Ascending aorta (tissue), 2 donors: ENCODE measurements at places on chromosomes 7 and 10.

- peaks cover 19% of the 10 kb centered on the region for H3K4me1 ChIP-seq
- no peaks in the 10 kb centered on the region for H3K27me3 ChIP-seq
- H3K4me3 ChIP-seq, result no peak overlapping the region
- peak; percentile 54 for DNase-seq
- peak overlapping the region; percentile 39 for H3K27ac ChIP-seq
- no peaks in the 10 kb centered on the region for H3K36me3 ChIP-seq
Measured at GRCh38 chr10:77374189-77374656, 263.4 kb downstream of the KCNMA1 start.

DNA sequence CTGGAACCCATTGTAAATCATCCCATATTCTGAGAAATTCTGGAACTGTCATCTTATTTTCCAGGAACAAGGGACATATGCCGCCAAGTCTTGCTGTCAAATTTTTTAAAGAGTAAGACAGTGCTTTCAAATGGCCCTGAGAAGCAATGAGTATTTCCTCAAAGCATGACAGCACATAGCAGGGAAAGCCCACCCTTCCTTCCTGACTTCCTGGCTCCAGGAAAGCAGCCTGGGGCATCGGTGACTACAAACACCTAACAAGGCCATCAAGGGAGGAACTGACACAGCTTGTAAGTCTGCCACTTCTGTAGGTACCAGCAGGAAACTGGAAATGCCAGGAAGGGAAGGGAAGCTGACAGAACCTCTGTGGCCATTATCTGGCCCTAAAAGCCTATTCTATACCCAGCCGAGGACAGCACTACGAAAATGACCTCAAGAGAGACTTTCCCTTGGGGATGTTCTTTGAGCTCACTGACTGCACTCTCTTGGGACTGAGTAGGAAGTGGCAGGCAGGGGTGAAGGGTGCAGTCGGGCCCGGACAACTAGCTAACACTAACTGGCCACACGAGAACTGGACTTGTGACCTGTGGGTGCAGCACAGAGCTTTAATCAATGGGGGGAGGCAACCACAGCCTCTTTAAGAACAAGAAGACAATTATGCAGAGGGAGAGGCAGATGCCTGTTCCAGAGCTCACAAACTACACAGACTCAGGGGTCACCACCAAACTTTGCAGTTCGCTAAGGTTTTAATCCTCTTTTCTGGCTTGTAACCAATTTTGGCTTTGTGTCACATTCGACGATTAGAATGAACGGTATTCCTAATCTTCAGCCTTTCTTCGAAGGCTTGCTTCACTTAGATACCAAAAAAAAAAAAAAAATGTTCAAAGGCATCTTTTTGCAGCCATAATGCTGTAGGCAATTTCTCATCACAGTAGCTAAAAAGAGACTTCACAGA lies 52.0 kb downstream of the GRB10 start:
- no peaks in the 10 kb centered on the region for H3K36me3 ChIP-seq
- no peak overlapping the region for H3K4me3 ChIP-seq
- no peak for DNase-seq
- peaks cover 44% of the 10 kb centered on the region for H3K4me1 ChIP-seq
- no peaks in the 10 kb centered on the region for H3K27me3 ChIP-seq

- H3K4me1 ChIP-seq, result no peaks in the 10 kb centered on the region
- no peaks in the 10 kb centered on the region for H3K27me3 ChIP-seq
- no peak for DNase-seq
- peaks cover 10% of the 10 kb centered on the region for H3K36me3 ChIP-seq
- no peak overlapping the region for H3K4me3 ChIP-seq
Measured at GRCh38 chr10:12255048-12255447, 59.1 kb downstream of the CDC123 start.

- peak overlapping the region; percentile 25 for H3K27ac ChIP-seq
- H3K36me3 ChIP-seq, result no peaks in the 10 kb centered on the region
- no peaks in the 10 kb centered on the region for H3K27me3 ChIP-seq
- no peak overlapping the region for H3K4me3 ChIP-seq
- H3K4me1 ChIP-seq, result peaks cover 13% of the 10 kb centered on the region
Measured at GRCh38 chr10:69239816-69240434, 19.8 kb downstream of the HKDC1 start.

DNA sequence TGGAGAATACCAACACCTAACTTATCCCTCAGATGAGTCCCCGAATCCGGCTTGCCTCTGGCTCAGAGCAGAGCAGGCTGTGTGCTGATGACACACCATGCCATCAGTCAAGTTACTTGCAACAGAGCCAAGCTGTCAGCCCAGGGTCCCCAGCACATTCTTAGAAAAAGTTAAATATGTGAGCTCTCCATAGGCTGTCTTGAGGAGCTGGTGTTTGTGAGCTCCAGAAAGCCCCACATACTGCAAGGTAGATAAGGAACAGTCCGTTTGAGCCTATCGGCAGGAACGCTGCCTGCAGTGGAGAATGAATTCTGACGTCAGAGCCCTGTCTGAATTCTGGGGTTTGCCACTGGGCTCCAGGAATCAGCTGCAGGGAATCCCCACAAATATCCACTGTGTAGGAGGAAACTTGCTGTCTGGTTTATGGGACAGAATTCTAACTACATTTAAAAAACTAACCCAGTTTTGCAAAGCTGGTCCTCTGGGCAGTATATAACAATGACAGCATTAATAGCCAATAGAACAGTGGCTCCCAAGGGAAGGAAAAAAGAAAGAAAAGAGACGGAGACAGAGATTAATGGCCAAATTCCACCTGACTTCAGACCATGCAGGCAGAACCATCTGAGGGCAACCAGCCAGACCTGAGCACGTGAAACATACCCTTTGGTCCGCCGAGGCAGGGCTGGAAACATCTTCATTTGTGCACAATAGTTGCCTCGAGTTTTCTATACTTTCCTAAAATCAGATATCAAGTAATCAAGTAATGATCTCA lies 3.6 kb downstream of the SFXN4 start:
- no peaks in the 10 kb centered on the region for H3K27me3 ChIP-seq
- H3K4me1 ChIP-seq, result peaks cover 6% of the 10 kb centered on the region
- no peak overlapping the region for H3K4me3 ChIP-seq
- no peak for DNase-seq

DNA sequence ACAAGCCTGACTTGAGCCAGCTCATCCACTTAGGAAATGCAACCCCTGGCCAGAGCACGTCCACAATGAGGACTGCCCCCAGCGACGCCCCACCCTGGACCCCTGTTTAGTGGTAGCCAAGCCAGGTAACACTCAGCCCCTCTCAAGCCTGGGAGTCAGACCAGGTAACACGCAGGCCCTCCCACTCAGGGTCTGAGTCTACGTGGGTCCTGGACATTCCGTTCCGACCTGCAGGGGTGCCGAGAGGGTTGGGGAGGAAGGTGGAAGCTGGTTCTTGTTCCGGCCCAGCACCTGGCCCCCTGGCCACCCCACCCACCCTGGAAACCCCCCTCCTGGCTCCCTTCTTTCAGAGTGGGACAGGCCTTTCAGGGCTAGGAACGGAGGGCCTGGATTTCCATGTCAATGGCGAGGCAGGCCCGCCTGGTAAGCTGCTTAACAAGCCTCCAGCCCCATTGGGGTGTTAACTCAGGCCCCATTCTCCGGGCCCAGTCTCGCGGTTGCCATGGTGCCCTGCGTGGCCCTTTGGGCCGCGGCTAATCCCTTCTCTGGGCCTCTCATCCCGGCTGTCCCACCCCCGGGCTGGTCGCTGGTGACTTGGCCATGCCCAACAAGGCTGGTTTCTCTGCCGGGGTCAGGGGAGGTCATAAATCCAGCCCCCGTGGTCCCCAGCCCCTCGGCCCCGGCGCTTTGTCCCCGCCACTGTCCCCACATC lies 19.7 kb upstream of the LFNG start:
- no peaks in the 10 kb centered on the region for H3K4me1 ChIP-seq
- no peak for DNase-seq
- no peak overlapping the region for H3K27ac ChIP-seq

GRCh38 chr10:124433461-124433860 lies 14.7 kb upstream of the OAT start:
- H3K4me3 ChIP-seq, result no peak overlapping the region
- H3K27me3 ChIP-seq, result no peaks in the 10 kb centered on the region
- no peaks in the 10 kb centered on the region for H3K4me1 ChIP-seq
- no peaks in the 10 kb centered on the region for H3K36me3 ChIP-seq
- DNase-seq, result no peak

DNA sequence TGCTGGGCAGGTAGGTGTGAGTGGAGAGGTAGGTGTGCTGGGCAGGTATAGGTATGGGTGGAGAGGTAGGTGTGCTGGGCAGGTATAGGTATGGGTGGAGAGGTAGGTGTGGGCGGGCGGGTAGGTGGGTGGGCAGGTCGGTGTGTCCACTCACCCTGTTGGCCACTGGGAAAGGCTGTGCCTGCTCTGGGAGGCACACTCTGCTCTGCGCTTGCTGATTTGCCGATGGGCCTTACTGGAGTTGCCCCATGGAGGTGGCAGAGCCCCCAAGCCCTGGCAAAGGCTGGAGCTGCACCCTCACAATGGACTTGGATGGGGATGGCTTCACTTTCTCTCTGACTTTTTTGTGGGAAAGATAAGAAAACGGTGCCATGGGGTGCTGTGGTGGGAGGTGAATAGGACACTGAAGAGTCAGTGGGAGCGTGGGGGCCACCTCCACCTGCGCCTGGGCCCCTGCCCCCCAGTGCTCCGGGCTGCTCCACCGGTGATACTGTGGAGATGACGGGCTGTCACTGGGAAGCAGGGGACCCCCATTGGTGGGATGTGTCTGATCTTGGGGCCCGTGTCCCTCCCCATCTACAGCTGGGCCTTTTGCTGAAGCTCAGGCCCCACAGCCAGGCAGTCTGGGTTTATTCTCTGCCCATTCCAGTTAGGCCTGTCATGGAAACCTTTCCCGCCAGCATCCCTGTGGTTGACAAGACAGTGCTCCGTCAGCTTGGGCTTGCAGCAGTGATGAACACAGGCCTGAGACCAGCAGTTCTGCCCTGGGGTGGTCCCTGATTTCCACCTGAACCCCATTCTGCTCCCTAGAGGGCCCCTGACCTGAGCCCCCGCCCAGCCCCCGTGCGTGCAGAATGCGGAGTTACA lies 75.0 kb downstream of the NKX6-2 start:
- no peak overlapping the region for H3K4me3 ChIP-seq
- H3K27me3 ChIP-seq, result no peaks in the 10 kb centered on the region
- H3K36me3 ChIP-seq, result peaks cover 20% of the 10 kb centered on the region
- no peaks in the 10 kb centered on the region for H3K4me1 ChIP-seq

GRCh38 chr7:46937826-46938225 lies 644.1 kb downstream of the TNS3 start:
- H3K4me1 ChIP-seq, result peaks cover 6% of the 10 kb centered on the region
- H3K27ac ChIP-seq, result no peak overlapping the region
- H3K27me3 ChIP-seq, result no peaks in the 10 kb centered on the region
- no peak for DNase-seq

DNA sequence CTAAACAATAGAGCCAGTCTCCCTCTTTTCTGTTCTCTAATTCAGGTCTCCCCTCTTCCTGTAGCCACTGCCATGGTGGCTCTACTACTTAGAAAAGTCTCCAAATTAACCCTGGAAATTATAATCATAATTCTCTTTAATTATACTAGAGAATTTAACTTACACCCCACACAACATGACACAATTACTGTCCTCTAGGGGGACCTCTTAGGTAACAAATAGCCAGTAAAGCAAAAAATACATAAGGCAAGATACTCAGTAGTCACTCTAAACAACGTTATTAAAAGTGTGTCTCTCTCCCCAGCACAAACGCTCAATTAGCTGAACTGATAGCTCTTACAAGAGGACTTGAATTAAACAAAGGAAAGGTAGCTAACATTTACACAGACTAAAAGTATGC lies 44.3 kb upstream of the ZNF107 start:
- no peak overlapping the region for H3K27ac ChIP-seq
- DNase-seq, result no peak
- no peaks in the 10 kb centered on the region for H3K27me3 ChIP-seq

DNA sequence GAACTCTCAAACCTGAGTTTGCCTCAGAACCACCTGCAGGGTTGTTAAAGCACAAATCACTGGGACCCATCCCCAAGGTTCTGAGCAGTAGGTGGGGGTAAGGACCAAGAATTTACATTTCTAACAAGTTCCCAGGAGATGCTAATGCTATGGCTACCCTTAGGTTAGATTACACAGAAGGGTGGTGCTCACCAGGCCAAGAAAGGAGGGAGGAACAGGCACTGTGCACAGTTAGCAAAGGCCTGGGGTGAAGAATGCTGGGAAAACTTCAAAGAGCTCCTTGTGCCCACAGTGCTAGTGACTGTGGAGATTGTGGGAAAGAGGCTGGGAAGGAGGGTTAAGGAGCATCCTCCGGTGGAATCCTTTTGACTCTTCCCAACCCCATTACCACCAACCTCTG lies 8.7 kb upstream of the PRSS2 start:
- DNase-seq, result no peak
- no peak overlapping the region for H3K4me3 ChIP-seq
- no peaks in the 10 kb centered on the region for H3K4me1 ChIP-seq
- no peak overlapping the region for H3K27ac ChIP-seq

- DNase-seq, result no peak
- H3K27me3 ChIP-seq, result no peaks in the 10 kb centered on the region
- no peaks in the 10 kb centered on the region for H3K36me3 ChIP-seq
- no peaks in the 10 kb centered on the region for H3K4me1 ChIP-seq
- H3K4me3 ChIP-seq, result no peak overlapping the region
Measured at GRCh38 chr7:391961-392524, 102.1 kb downstream of the FOXL3 start.
